ENCODE measurements at places on chromosomes 2 and 18. TPM values are rescaled to one million over a fixed set of nuclear protein-coding genes. Genes with fewer than 3 reads are reported as not detected.

GALR1 gene
- total RNA-seq: not detected

DNA sequence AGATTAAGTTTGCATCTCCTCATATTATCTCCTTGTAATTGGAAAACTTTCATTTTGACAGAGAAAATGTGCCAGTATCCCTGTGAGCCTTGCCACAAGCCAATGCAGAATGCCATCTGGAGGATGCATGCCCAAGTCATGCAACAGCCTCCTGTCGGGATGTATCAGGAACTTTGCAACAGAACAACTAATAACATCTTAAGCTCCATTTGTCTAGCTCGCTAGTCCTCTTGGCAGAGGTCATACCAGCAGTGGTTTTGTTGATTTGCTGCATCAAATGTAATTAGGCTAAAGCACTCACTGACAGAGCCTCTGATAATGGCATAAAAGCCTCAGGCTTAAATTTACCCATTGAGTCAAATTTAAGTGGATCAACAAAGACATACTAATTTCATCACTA is 125.8 kb downstream of the UBE2E3 start:
- DNase-seq: no peak

DNA sequence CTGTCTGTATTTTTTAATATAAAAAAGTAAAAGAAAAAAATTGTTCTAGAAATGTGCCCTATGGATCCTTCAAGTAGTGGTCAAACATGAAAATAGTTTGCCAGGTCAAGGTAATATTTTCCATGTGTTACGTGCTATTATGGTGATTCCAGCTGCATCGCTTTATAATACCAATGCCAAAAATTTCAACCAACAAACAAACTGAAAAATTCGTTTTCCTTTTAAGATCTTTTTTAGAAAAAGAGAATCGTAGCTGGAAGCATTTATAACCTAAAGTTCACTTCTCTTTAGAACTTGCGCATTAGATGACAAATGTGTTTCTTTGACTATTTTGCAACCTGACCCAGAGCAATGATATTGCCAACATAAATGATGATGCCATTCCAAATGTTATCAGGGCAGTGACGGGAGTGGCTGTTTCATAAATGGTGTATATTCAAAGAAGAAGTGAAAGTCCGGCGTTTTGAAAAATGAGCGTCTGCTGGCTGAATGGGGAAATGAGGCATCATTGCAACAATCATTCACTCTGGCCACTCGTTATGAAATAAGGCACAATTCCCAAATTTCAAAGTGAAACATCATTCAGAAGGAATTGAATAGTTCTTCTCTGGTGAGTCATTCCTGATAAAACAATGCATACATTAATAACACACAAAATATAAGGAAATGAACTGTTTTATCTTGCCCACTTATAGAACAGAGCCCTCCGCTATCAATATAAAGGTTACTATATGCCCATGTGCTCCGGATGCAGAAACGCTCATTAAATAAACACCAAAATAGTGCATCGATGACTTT is 297.4 kb downstream of the TGIF1 start:
- no peak for DNase-seq

DNA sequence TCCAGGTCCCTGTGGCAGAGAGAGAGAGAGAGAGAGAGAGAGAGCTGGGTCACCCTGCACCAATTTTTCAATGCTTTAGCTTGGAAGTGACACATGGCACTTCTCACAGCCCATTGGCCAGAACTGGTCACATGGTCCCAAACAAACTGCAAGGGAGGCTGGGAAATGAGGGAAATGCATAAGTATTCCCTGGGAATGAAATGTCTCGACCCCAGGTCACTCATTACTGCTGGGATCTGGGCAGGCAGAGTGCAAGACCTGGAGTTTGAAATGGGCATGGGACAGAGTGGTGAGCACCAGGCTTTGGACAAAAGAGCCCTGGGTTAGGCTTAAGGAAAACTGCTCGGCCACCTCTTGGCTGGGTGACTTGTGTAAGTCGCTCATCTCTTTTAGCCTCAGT is 37.0 kb downstream of the SMAD7 start:
- no peak for DNase-seq

DNA sequence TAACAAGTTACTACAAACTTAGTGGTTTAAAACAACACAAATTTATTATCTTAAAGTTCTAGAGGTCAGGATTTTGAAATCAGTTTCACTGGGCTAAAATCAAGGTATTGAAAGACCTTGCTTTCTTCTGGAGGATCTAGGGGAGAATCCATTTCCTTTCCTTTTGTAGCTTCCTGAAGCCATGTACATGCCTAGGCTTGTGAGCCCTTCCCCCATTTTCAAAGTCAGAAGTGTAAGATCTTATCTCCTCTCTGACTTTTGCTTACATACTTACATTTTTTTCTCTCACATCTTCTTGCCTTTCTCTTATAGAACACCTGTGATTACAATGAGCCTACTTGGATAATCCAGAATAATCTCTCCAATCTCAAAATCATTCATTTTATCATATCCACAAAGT is 78.7 kb upstream of the MBOAT2 start:
- no peak for DNase-seq

DNA sequence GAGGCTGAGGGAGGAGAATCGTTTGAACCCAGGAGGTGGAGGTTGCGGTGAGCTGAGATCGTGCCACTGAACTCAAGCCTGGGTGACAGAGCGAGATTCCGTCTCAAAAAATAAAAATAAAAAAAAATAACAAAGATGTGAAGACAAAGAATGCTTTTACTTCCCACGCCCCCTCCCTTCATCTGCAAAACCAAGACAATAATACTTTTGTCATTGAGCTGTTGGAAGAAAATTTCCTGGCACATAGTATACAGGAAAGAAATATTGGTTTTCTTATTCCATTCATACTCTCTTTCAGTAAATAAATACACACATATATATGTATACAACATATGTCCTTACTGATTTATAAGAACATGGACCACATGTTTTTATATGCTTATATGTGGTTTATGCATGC is 12.2 kb downstream of the GREB1 start:
- no peak for DNase-seq

Data from activated naive CD4-positive, alpha-beta T cell treated with anti-CD3 and anti-CD28 coated beads for 36 hours (primary cell).